ENCODE measurements at places on chromosomes 12 and 14.

DNA sequence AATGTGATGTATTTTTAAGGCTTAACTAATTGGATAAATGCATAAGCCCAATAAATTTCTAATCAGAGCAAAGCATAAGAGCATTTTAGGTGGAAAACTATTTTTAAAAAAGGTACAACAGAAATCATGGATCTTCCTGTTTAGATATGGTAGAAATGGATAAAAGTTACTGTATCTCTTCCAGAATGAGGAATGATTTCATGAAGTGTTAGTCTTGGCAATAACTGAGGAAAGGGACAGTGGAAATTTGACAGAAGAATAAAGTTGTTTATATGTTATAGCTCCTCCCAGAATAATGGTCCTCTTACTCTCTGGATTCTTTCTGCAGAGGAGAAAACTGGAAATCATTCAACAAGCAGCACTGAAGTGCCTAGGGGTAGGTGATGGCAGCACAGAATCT is 32.4 kb upstream of the BMAL2 start:
- no peak for DNase-seq

DNA sequence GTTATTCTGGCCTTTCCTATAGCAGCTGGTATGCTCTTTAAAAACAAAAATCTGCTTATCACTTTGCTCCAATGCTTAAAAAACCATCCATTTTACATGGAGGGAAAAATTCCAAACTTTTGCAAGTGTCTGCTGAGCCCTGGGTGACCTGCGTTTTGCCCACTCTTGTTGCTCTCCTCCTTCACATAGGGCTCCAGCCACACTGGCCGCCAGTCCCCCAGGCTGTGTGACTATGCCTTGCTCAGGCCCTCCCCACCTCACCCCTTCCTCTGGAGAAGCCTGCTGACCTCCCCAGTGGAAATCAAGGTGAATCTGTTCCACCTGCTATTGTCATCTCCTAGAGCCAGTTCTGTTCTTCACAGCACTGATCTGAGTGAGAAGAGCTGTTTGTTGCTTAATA is 126.9 kb downstream of the SLC25A47 start:
- no peak for DNase-seq

GRCh38 chr12:27109334-27110028 is 27.1 kb upstream of the C12orf71 start:
- no peak for DNase-seq

DNA sequence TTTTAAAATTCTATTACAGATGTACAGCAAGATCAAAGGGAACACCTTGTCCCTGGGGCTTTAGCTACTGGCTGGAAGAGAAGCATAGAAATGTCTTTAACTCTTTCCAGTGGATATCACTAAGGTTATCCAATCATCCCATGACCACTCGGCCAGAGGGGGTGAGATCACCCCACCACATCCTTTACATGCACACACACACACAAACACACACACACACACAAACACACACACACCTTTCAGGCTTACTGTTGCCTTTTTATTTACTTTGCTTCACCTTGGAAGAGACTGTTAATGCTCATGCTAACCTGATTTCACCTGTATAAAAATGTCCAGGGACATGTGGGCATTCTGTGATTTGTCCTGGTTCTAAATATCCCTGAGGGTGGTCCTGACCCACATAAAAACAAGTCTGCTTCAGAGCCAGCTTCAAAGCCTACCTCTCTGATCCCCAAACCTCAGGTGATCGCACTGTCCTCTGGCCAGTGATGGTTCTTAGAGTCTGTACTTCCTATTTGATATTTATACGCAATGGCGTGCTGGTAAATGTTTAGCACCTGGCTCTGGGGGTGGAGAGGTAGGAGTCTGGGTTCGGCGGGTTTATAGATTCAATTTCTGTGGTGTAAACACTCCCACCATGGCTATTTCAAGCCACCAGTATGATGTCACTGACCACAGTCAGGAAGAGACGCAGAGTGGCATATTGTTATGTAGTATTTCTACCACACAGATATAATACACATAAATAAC is 166.1 kb upstream of the EEA1 start:
- DNase-seq = no peak

GRCh38 chr12:76033081-76034011 is 1.8 kb upstream of the PHLDA1 start:
- DNase-seq = no peak

DNA sequence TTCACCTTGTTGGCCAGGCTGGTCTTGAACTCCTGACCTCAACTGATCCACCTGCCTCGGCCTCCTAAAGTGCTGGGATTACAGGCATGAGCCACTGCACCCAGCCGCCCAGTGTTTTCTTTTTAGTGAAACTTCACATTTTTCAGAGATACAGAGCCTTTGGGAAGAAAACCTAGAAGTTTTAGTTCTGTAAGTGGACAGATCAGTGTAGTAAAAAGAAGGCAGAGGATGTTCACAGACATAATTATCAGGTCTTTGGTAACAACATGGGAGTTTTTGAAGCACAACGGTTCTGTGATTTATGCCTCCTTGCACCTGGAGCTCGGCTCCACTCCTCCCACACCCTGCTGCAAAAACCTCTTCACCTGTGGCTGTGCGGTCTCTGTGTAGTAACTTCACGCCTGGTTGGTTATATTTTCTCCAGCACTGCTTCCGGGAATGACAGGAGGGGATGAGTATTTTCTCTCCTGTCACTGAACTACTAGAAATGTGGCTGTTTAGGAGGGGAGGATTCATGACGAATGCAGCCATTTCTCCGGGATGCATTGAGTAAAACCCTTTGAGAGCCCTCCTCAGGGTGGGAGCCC is 67.0 kb downstream of the ARF6 start:
- DNase-seq = peak; percentile 95

DNA sequence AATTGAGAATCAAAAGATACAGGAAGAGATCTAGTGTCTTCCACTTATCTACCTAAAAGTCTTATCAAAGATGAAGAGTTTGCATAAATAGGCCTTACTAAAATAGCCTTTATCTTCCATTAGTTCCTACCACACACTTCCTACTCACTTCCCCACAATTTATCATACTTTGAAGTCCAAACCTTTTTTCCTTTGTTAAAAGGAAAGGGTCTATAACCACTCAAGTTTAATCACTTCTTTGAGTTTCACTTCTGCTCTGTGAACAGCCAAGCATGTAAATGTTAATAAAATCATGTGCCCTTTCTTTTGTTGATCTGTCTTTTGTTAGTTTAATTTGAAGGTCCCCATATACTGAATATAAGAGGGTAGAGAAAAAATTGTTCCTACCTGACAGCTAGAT is 114.5 kb downstream of the PHLDA1 start:
- no peak for DNase-seq

DNA sequence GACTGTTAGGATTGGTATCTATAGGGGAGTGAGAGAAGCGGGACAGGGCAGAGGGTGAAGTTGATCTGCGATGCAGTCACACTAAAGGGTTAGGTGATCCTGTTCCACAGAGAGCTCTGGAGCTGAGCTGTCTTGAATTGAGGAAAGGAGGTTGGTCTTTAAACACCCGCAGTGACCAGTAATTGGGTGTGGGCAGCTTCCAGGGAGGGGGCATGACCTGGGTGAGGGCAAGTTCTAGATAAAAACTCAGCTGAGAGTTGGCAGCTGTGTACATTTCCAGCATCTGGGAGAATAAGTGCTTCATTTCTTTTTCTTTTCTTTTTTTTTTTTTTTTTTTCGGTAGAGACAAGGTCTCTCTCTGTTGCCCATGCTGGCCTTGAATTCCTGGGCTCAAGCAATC is 35.1 kb downstream of the RDH12 start:
- no peak for DNase-seq

GRCh38 chr12:52828591-52829021 is 5.5 kb downstream of the KRT79 start:
- DNase-seq = no peak

GRCh38 chr12:3182426-3182825 is 105.2 kb downstream of the TSPAN9 start:
- DNase-seq = no peak

DNA sequence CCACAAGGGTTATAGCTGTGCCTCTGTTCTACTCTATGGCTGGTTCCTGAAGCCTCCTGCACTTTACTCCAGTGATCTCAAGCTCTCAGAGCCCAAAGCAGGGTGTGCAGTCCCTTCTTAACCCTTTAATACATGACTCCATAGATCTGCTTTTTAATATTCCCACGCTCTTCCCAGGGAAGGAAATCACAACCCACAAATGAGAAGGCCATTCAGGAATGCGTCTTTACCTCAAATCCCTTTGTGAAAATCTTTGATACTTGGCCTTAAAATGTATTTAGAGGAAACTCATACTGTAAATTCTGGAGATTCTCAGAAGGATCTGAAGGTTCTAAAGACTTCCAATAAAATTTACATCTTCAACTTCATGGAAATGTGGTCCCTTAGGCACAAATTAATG is 17.0 kb downstream of the NID2 start:
- no peak for DNase-seq

DNA sequence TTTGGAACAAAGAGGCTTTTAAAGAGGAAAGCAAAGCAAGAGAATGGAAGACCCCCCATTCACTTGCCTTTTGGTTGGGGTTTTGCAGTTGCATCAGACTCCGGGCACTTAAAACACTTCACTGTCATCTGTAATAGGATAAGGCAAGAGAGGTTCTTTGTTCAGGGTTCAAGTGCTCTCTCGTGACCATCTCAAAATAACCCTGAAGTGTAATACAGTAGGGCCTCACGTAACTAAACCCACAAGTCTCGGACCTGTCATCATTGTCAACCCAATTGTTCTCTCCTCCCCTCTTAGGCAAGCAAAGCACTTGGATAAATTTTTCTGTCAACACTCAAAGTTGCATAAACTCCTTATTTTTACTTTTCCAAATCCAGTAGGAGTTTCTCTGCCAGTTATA is 26.9 kb upstream of the MYBPC1 start:
- DNase-seq = peak; percentile 87
